Activated T-cell treated with anti-CD3 and anti-CD28 coated beads, Interleukin-2, amount 50 U/mL, for 72 hours (primary cell): ENCODE measurements at places on chromosomes 11 and 22. TPM values are rescaled to one million over a fixed set of nuclear protein-coding genes. Genes with fewer than 3 reads are reported as not detected.

- peak; percentile 93 for DNase-seq
- peak within 1 kb of the TSS; percentile 89 for H3K4me3 ChIP-seq
- H3K27me3 ChIP-seq: no peaks in the 10 kb centered on the region
These were observed at the start of gene LMF2 for GRCh38 chr22:50507421-50507990. Gene LMF2 (minus strand): TSS chr22:50507702. CDS start chr22:50507675, 27 bp downstream.

OR9Q1 gene
- total RNA-seq: not detected

PTPRJ gene
- total RNA-seq: 50.6 TPM

DNA sequence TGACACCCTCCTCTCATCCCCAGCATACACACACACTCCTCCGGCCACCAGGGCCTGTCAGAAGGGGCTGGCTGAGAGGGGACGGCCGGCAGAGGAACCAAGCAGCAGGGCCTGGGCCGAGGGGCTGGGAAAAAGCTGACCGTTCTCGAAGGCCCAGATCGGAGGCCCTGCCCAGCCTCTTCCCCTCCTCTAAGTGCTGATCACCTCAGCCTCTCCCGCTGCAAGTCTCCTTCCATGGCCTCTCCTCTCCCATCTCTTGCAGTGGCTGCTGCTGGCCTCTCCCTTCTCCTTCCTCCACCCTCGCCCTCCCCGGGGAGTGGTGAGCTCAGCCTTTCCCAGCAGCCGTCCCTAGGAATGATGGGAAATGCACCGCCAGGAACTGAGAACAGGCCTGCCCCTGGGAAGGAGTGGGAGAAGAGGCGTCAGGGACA is 39.6 kb downstream of the ARRB1 start:
- no peak for DNase-seq
- no peak overlapping the region for H3K4me3 ChIP-seq
- no peak overlapping the region for H3K27ac ChIP-seq
- H3K27me3 ChIP-seq: no peaks in the 10 kb centered on the region
